Activated CD4-positive, alpha-beta T cell treated with anti-CD3 and anti-CD28 coated beads, Interleukin-10, Interleukin-2, amounts not matched to agents 100 ng/mL and 50 ng/mL, durations not matched to agents 16 hours and 8 hours (primary cell): ENCODE measurements at places on chromosomes 5 and 9.
A peak's percentile ranks its signal among the peaks of the same experiment; 100 is the strongest.

GRCh38 chr5:135393691-135394090, 5.3 kb downstream of the MACROH2A1 start:
- DNase-seq, result peak; percentile 15

DNA sequence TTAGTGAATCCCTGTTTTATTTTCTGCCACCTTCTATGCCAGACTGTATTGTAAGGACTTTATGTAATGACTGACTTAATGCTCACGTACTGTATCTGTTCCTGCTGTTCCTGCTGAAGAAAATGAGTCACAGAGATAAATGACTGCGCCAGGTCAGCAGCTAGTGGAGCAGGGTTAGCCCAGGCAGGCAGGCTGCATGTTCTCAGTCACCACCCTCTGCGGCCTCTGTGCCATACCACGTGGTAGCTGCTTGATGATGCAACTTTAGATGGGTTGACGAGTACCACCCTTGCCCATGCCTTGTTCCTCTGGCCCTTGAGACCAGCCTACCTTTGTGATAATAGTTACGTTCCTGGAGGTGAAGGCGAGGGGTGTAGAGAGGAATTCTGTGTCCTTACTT, 161.9 kb downstream of the TRIO start:
- DNase-seq, result peak; percentile 29

GRCh38 chr5:589588-589987, 22.6 kb upstream of the CEP72 start:
- DNase-seq, result no peak

- DNase-seq, result no peak
Measured at GRCh38 chr9:35236692-35237091, 74.9 kb downstream of the UNC13B start.

DNA sequence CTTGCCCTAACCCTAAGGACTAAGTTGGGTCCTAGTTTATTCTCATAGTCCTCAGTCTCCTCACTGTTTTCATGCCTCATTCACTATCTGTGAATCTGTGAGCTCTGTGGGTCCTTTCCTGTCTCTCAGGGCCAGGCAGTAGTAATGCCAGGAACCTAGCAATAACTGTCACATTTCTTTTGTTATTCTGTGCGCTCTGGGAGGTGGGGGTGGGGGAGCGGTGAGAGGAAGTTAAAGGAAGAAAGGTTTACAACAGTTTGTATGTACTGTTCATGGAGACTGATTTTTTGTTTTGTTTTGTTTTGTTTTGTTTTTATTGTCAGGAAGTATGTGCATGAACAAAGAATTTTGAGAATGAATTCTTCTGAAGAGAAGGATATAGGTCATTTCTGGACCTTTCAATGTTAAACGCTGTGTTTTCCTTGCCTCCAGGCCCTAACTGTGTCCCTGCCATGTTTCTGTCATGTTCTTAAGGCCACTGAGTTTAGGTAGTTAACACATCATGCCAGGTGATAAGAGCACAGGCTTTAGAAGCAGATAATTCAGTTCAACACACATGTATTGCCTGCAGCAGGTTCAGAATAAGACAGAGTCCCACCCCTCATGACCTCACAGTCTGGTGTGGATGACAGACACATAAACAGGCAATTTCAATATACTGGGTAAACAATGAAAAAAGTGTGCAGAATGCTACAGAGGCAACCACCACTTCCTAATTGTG, 13.3 kb upstream of the FEM1C start:
- DNase-seq, result no peak

- DNase-seq, result no peak
Measured at GRCh38 chr5:187617-188451, 3.5 kb upstream of the LRRC14B start.

DNA sequence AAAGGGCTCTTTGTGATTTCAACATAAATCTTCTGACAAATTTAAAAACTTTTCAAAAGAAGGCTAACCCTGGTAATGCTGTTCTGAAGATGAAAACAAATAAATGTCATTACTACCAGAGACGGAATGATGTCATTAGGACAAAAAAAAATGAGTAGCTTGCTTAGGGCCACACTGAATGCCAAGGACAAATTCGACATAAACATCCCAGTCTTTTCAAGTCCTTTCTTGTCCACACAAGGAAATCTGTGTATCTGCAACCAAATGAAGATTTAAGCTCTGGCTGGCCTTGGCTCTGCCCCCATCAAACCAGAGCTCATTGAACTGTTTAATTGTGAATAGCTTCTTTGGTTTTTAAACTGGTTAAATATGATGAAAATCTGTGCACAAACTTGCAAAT, 592.7 kb downstream of the TLE1 start:
- no peak for DNase-seq

GRCh38 chr9:318646-319045, 104.0 kb downstream of the DOCK8 start:
- DNase-seq, result no peak

DNA sequence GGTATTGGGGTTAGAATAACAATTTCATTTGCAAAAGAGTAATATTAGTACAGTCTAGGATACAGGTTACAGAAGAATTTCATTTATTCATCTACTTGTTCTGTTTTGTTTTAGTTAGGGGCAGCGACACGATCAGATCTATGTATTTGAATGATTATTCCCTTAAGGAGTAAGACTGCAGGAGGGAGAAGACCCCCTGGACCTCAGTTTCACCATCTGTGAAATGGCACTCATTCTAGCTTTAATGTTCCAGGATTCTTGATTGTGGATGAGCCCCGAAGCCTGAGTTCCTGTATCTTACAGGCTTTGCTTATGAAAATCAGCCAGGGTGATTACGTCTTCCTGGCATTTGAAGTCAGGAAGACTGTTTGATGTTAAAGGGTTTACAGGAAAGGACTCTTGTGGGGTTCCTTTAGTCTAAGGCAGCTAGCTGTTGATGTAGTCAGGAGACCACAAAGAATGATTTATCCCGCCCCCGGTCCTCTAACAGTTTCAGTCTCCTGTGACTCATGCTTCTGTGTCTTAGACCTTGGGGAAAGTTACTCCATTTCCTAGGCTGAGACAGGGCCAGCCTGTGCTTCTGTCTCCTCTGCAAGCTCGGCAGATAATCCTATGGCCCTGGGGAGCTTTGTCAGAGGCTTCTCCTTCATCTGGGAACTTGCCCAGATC, 11.5 kb downstream of the SMIM3 start:
- peak; percentile 88 for DNase-seq

- DNase-seq, result no peak
Measured at GRCh38 chr9:14432666-14433350, 118.9 kb upstream of the NFIB start.

DNA sequence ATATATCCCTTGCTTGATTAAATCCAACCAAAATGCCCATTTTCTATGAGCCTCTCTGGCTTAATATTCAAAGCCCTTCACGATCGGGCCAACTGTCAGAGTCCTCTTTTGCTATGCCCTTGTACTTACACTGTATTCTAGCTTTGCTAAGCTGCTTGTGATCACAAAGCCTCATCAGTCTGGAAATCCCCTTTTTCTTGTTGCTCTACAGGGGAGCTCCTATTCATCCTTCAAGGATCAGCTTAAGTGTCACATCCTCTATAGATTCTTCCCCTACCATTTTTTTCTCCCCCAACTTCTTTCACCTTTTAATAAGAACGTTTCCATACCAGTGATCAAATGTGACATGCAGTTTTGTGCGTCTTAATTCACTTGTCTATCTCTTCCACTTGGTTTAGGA, 450.4 kb upstream of the CHD1 start:
- no peak for DNase-seq

DNA sequence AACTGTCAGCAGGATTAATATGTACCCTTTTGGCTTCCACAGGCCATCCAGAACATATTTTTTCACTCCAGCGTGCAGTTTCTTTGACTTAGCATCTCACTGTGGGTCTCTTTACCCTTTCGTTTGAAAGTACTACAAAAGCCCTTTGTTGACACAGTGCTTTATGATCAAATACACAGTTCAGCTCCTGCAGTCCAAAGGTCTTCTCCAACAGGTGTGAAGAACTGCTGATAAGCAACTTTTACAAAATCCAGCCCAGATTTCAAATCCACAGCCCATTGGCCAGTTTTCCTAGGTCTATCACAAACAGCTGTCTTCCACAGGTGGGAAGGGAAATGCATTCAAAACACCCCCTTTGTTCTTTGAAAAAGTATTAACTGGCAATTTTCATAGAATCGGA, 54.8 kb downstream of the MYO10 start:
- DNase-seq, result no peak

DNA sequence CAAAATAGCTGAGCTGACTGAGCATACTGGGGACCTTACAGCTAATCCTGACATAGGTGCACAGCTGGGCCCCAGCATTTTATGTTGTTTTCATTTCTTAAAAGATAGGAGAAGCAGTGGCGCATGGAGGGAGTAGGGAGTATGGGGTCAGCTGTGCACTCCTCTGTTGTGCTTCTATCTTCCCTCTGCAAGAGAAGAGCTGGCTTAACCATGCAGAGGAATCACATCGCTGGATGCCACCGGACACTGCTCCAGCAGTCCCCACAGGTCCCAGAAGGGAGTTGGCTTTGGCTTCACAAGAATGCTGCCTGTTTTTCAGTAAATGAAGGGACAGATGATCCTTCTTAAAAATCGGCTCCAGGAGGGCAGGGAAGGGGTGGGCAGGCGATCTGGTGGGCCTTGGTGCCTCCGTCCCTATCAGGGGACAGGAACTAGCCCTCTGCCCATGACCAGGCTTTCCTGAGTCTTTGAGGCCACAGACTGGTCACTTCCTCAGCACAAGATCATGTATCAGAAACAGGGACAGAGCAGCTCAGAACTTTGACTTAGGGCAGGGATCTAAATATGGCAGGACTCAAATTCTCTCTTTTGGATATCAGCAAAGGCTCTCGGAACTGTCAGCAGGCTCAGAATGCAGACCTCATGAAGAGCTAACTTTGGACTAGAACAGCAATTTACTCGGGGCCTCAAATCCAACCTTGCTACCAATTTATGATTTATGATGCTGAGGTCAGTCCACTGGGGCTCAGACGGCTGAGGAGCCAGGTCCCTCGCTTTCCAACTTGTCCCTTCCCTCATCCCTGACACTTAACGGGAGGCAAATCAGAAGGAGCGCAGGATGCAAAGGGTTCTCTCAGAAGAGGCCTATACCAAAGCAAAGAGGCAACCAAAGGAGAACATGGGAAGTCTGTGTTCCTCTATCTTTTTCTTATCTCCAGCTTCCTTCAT, 47.2 kb downstream of the MARCHF3 start:
- DNase-seq, result no peak

- DNase-seq, result peak; percentile 35
Measured at GRCh38 chr5:142915813-142916424, 145.7 kb downstream of the ARHGAP26 start.

DNA sequence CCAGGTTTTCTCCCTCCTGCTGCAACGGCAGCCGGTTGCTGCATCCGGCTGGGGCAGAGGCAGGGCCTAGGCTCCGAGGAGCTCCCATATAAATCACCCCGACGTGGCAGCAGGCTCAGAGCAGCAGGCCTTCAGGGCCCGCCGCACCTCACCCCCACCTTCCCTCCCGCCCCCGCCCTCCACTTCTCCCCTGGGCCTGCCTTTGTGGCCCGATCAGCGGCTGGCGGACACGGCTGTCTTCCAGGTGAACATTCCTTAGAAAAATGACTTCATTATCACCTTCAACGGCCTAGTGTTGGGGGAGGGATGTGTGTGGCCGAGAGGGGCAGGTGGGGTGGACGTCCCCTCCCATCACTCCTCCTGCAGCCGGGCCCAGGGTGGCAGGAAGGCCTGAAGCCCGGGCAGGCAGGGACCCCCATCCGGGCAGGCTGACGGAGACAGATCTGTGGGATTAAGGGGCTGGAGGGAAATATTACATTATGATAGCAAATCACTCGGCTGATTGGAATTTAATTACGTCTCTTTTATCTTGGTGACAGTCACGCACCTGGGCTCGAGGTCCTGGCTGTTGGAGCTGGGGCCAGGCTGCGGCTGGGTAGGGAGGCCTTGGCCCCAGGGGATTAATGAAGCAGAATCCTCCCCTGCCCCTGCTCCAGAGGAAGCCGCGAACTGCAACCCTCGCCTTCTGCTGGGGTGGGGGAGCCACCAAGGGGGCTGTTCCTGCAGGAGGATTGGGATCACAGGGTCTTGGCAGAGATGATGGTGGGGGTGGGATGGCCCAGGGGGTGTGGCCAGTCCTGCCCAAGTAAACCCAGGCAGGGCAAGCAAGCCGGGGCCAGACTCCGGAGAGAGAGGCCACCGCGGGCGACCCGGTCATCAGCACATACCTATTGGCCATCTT, 38.4 kb upstream of the RXRA start:
- no peak for DNase-seq

GRCh38 chr9:99058964-99059921, 45.7 kb upstream of the TGFBR1 start:
- peak; percentile 73 for DNase-seq

DNA sequence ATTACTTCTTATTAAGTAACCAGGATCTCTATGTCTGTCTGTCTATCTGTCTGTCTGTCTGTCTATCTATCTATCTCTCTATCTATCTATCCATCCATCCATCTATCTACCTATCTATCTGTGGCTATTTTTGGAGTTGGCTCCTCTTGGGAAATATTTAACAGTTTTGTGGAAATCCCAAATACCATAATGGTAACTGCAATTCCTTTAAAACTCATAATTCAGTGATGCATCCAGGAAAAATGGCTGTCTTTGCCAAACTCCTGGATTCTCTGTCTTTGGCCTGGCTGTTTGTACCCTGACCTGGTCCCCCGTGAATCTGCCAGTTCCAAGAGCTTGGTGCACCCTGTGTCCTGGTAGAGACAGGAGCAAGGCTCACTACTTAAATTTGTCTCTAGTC, 197.0 kb downstream of the PCSK1 start:
- DNase-seq, result no peak

DNA sequence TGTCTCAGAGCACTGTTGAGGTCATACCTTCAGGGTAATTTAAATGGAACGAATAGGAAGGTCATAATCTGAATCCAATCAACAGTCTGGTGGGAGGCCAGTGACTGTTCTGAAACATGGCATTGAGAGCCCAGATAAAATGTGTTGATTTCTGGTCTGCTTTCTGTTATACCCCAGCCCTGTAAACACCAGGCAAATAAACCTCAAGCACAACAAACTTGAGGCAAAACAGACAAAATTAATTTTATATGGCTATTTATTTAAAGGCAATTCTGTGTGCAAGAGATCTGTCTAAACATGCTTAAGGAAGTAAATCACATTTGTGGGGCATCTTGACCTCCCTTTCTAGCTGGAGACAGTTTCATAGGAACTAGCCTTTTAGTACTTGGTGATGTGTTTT, 140.9 kb upstream of the SPEF2 start:
- no peak for DNase-seq

DNA sequence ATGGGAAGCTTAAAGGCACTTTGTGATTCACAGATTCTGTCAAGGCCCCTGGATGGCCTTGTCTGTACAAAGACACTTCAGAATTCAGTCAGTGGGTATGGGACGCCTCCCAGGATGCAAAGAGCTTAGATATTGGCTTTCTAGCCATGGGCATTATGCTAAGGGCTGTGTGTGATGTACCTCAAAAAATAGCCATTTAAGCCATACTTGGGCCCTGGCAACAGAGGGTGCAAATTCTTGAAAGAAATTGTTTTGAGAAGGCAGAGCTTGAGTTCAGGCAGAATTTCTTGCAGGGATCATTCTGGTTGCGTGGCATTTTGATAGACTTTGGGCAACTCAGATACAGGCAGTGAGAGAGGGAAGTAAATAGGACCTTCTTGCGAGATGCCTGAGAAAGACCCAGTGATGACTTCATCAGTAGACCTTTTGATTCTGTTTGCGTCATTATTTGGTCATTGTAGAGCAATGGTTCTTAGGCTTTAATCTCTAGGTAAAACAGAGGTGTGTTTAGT, 3.9 kb downstream of the CYFIP2 start:
- DNase-seq, result peak; percentile 74
